NCI-H2029 (cell line): ENCODE measurements at places on chromosomes 2 and 18.

DNA sequence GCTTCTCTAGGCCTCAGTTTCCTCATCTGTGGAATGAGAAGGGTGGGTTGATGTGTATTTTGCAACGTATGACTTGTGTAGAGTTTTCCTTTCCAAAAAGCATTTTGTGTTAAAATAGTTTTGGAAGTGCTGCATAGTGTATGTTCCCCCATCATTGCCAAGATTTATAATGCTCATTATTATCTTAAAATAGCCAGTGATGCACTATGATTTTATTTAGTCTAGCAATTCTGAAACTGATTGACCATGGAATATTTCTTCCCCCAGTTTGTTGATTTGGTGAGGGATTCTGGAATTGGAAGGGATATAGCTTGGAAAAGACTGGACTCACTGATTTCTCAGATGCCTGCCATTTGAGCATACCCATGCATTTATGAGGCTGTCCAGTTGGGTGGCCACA, 130.6 kb downstream of the CCDC85A start:
- no peak for DNase-seq

- DNase-seq = no peak
Measured at GRCh38 chr2:214881647-214882202, 72.2 kb upstream of the BARD1 start.

- no peak for DNase-seq
Measured at GRCh38 chr18:24187049-24187448, 48.2 kb downstream of the CABYR start.

GRCh38 chr2:85177031-85177824, 44.0 kb downstream of the TCF7L1 start:
- DNase-seq = no peak

DNA sequence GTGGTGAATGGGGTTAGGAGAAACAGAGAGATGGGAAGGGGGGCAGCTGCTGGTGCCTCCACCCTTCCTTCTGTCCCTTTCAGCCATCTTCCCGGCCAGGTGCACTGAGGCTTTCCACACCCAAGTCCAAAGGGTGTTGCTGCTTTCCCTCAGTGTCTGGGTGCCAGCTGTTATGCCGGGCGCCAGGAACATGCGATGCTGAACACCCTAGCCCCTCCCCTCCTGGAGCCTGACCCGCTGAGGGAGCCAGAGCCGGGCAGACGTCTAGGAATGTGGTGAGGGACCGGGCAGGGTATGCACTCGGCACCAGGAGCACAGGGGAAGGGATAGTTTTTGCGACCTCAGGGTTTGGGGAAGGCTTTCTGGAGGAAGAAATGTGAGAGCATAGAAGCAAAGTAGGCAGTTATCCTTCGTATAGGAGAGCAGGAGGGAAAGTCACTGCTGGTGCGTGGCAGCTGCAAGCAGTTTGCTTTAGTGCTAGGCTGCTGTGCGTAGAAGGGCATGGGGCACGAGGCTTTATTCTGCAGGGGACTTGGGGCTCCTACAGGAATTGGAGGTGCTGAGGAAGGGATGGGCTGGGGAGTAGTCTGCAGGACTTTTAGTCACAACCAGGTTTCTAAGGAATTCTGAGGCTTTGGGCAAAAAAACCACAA, 147.7 kb downstream of the TSN start:
- DNase-seq = no peak

- DNase-seq = peak; percentile 22
Measured at GRCh38 chr2:6764968-6765723, 100.6 kb downstream of the CMPK2 start.

GRCh38 chr2:240422658-240423329, 12.7 kb upstream of the GPC1 start:
- DNase-seq = no peak

DNA sequence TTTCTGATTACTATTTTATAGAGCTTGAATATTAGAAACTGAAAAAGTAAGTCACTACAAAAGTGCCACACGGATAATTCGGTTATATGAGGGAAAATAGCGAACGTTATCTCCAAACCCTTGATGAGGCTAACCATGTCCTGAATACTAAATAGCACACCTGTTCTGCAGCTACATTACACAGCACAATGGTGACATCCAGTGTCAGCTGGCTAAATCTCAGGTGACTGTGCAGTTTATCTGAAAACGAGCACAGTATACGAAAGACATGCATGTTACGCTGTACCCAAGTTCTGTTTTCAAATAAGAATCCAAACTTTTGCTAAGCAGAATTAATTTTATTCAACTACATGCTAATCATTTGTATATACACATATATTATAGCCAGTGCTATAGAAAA, 9.0 kb downstream of the CCDC68 start:
- DNase-seq = peak; percentile 37

DNA sequence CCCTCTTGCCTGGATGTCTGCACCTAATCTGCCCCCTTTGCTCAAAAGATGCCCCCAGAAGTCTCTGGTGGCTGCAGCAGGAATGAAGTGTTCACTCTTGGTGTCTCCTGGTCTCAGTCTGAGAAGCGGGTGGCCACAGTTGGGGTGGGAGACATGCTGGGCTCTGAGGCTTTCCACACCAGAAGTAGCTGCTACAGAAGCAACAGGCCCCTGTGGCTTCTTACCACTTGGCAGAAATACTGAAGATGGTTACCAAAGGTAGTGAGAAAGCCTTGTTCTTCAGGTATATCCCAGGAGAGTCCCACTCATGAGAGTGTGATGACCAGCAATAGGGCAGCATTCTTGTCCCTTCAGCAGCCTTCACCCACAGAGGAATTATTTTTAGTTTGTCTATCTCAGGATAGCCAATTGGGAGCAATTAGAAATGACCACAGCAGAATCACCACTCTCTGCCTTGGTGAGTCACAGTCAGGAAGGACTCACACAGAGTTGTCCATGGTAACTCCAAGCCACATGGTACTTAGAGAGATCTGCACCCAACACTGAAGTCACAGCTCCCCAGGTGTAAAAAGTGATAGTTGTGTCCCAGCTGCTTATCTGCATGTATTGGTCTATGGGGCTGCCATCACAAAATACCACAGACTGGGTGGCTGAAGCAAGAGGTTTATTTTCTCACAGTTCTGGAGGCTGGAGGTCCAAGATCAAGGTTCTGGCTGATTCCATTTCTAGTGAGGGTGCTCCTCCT, 169.8 kb upstream of the ID2 start:
- DNase-seq = no peak

GRCh38 chr2:167860082-167860481, 387.3 kb downstream of the STK39 start:
- no peak for DNase-seq

GRCh38 chr2:50345701-50346591, 686.0 kb downstream of the NRXN1 start:
- no peak for DNase-seq

DNA sequence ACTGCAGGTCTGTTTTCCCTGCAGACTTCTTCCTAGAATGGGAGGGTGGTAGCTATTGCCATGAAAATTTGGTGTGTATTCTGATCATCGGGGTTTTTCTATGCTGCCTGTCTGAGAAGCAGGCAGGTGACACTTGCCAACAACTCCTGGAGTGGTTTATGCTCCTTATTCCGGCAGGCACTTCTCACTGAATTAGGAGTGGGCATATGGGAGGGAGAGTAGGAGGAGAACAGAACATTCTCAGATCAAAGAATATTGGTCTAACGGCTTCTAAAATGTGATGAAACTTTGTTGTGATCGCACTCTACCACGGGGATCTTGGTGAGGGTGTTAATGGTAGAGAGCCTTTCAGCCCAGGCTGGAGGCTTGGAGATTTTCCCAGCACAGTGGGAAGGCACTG, 480.8 kb downstream of the PLCL1 start:
- no peak for DNase-seq

DNA sequence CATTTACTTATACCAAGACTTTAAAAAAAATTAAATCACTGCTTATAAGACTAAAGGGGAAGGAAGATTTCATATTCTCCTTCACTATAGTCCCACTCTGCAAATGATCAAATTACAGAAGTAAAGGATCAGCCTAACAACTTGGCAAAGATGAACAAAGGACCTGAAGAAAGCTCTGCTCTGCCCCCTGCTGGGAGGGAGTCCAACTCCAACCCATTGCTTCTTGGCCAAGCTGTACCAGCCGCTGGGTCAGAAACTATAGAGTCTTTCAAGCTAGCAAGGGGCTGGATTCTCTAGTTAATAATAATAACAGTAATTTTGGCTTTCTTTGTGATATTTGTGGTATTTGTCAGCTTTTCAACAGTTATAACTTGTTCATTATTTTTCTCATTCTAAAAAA, 927.0 kb upstream of the CRIM1 start:
- peak; percentile 2 for DNase-seq

GRCh38 chr18:44245019-44245418, 435.7 kb upstream of the SETBP1 start:
- DNase-seq = no peak

- DNase-seq = no peak
Measured at GRCh38 chr2:4561196-4561595, 857.8 kb downstream of the DCDC2C start.

DNA sequence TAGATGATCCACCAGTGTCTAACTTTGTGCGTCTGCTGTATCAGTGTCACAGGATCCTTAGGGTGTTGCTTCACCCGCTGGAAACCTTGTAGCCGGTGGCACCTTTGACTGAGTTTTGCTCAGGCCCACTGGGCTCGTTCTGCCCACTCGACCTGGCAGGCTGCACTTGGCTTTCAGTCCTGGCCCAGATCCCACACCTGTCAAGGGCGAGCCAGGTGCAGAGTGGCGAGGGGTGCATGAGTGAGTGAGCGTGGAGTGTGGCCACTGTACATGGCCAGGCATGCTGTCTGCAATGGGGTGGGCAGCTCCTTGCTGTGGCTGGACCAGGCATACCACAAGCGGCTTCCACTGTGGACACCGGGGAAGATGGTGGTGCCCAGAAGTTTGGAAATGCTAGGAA, 179.0 kb downstream of the FAM210A start:
- DNase-seq = peak; percentile 52

GRCh38 chr2:128457716-128458115, 139.0 kb upstream of the HS6ST1 start:
- DNase-seq = no peak

GRCh38 chr2:27875089-27875881, 14.9 kb downstream of the RBKS start:
- DNase-seq = no peak

- no peak for DNase-seq
Measured at GRCh38 chr2:113700186-113700841, 56.1 kb downstream of the SLC35F5 start.
